ENCODE measurements at places on chromosomes 4 and X.

GRCh38 chrX:148612431-148612830 is 112.0 kb downstream of the AFF2 start:
- DNase-seq: no peak

GRCh38 chr4:170090352-170091052 is 746 bp upstream of the AADAT start:
- DNase-seq: peak; percentile 57

GRCh38 chrX:71068044-71068918 is at the start of gene SNX12:
Gene SNX12 (minus strand): TSS chrX:71068334. CDS start chrX:71068306, 28 bp downstream.
- peak; percentile 97 for DNase-seq

GRCh38 chr4:185878633-185879032 is 66.6 kb upstream of the SORBS2 start:
- no peak for DNase-seq

GRCh38 chr4:4717692-4718091 is 141.8 kb upstream of the MSX1 start:
- DNase-seq: no peak

DNA sequence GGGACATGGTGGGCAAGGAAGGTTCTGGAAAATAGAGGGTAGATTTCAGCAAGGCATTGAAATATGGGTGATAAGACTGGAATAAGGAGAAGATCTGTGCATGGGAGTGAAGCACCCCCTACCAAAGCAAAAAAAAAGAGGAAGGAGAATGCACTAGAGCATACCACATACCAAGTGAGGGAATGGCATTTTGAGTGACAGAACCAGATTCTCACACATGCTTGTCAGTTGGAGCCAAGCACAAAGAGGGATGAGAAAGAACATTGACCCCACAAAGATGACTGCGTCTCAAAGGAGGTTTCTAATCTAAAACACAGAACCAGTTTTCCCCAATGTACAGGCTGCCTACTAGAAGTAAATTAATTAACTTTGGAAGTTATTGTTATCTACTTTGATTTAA is 140.3 kb upstream of the SMAD1 start:
- DNase-seq: no peak

- no peak for DNase-seq
Observed at GRCh38 chrX:68992821-68993397, 164.1 kb downstream of the EFNB1 start.

- DNase-seq: no peak
Observed at GRCh38 chr4:159328766-159329165, 225.9 kb downstream of the RAPGEF2 start.

DNA sequence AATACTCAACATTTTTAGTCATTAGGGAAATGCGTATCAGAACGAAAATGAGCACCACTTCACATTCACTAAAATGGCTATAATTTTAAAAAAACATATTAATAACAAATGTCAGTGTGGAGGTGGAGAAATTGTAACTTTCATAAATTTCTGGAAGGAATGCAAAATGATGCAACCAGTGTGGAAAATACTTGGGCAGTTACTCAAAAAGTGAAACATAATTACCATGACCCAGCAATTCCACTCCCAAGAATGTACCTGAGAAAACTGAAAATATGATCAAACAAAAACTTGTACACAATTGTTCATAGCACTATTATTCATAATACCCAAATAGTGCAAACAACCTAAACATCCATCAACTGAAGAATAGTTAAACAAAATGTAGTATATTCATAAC is 76.1 kb upstream of the FAM241A start:
- DNase-seq: no peak

- DNase-seq: peak; percentile 68
Observed at GRCh38 chr4:4394644-4395043, 7.7 kb downstream of the NSG1 start.

- DNase-seq: no peak
Observed at GRCh38 chr4:118586357-118586790, 98.8 kb upstream of the METTL14 start.

GRCh38 chrX:153226344-153227185 is 47.5 kb downstream of the MAGEA1 start:
- peak; percentile 3 for DNase-seq

- DNase-seq: peak; percentile 17
Observed at GRCh38 chrX:123665197-123665596, 67.7 kb downstream of the THOC2 start.

- DNase-seq: no peak
Observed at GRCh38 chr4:44804301-44804700, 77.9 kb upstream of the GNPDA2 start.

- no peak for DNase-seq
Observed at GRCh38 chr4:147891476-147892115, 159.7 kb downstream of the ARHGAP10 start.

DNA sequence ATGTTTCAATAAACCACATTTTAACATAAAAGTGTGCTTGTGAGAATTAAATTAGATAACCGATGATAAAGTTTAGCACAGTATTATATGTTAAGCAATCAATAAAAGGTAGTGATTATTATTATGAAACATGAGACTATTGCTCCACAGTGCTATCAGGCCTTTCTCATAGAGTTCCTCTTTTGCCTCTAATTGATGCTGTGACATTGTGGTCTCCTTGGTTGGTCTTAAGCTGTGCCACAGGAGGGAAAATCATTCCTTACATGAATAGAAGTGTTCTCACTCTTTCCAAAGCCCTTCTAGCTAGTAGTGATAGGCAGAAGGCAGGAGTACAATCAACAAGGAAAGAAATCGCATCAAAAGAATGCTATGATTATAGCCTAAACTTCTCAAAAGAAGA is 9.2 kb upstream of the PDHA2 start:
- DNase-seq: no peak

- DNase-seq: no peak
Observed at GRCh38 chrX:20312018-20312417, 45.3 kb upstream of the RPS6KA3 start.

- DNase-seq: no peak
Observed at GRCh38 chr4:118398226-118399090, 45.7 kb upstream of the PRSS12 start.

DNA sequence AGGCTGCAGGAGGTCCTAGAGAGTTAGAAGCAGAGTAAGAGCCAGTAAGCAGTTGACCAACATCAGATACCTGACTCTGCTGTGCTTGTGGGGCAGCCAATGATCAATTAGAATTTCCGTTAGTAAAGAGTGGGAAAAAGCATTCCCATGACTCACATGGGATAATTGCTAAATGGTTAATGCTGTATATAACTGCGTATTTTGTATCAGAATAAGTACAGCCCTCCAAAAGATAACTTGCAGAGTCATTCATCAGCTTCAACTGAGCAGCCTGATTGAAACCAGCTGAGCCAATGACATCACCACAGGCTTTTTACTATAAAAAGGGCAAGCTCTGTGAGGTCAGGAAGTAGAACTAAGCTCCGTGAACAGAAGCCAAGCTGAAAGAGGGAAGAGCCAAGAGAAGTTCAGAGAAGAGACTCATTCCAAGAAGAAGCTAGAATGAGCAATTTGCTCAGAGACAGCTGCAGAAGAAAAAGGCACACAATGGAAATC is 67.9 kb downstream of the PPP3CA start:
- DNase-seq: peak; percentile 62

GRCh38 chr4:140568507-140569306 is at the start of gene UCP1:
Gene UCP1 (minus strand): TSS chr4:140568961. CDS start chr4:140568729, 232 bp downstream.
- peak; percentile 53 for DNase-seq

DNA sequence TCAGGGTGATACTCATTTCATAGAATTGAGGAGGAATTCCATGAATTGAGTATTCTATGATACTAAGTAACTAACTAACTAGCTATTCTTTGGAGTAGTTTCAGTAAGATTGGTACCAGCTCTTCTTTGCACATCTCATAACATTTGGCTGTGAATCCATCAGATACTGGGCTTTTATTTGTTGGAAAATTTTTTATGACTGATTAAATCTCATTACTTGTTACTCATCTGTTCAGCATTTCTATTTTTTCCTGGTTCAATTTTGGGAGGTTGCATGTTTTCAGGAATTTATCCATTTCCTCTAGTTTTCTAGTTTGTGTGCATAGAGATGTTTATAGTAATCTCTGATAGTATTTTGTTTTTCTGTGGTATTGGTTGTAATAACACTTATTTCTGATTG is 70.8 kb upstream of the FREM3 start:
- DNase-seq: no peak

DNA sequence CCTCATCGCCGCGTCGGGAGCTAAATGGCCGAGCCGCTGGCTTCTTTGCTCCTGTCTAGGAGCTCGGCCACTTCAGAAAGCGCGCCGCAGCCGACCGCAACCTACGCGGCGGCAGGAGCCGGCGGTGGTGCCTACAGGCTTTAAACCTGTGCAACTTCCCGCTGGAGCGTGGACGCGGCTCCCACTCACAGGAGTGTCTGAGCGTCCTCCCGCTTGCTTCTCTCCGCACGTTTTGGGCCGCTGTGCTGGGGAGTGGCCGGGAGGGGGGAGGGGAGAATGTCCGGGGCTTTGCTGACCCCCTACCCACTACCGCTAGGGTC is 1.0 kb downstream of the NHSL2 start:
- peak; percentile 33 for DNase-seq

DNA sequence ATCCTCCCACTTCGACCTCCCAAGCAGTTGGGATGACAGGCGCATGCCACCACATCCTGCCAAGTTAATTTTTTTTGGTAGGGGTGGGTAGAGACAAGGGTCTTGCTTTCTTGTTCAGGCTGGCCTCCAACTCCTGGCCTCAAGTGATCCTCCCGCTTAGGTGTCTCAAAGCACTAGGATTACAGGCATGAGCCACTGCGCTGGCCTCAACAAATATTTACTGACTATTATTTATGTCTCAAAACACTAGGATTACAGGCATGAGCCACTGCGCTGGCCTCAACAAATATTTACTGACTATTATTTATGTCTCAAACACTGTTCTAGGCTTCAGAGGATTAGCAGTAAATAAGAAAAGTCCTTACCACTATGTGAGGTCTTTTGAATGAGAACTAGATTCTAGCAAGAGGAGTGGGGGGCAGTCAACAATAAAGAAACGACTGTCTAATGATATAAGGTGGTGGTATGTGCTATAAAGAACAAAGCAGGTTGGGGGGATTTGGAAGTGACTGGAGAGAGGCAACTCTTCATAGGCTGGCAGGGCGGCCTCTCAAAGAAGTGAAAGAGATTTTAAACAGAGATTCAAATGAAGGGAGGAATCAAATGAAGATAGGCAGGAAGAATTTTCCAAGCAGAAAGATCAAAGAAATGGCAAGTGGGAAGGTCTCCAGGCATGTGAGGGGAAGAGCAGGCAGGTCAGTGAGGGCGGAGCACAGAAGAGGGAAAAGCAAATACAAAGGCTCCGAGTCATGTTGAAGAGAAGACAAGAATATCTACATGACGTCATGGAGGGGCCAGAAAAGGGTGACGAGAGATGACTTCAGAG is 12.7 kb upstream of the ACSL1 start:
- peak; percentile 11 for DNase-seq

DNA sequence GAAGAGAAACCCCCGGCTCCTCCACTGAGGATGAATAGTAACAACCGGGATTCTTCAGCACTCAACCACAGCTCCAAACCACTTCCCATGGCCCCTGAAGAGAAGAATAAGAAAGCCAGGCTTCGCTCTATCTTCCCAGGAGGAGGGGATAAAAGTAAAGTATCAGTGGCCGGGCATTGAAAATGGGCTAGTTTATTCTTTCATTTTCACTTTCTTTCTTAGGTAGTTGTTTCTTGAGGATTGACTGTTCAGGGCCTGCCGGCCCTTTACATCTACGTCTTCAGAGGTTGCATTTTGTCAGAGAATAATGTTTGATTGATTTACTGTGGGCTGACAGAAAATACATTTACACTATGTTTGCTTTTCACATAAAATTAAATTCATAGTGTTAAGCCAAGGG is 27.1 kb downstream of the PAK3 start:
- DNase-seq: no peak

DNA sequence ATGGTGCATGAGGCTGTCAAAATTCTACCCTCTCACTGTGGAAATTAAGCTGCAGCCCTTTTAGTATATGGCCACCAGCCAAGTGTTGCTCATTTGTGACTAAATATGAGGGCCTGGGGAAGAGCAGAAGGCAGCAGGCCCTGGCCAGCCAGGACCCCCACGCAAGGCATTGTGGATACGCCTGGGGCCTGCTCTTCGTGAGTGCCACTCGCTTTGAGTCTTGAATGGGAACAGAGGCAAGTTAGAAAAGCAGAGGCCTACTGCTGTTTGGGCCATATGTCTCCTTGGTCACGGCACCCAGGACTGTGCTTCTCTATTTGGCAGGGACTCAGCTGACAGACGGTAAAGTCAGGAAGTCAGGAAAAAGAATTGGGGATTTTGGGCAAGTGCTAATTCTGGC is 10.9 kb downstream of the RTL5 start:
- DNase-seq: no peak

GRCh38 chrX:78746496-78746895 is 1.0 kb upstream of the LPAR4 start:
- DNase-seq: no peak

GRCh38 chr4:7804756-7805385 is 134.8 kb downstream of the AFAP1 start:
- DNase-seq: no peak

GRCh38 chrX:106932492-106932923 is 12.3 kb downstream of the CLDN2 start:
- DNase-seq: no peak

- no peak for DNase-seq
Observed at GRCh38 chr4:123562994-123563750, 166.6 kb downstream of the SPRY1 start.

GRCh38 chr4:129481107-129481506 is 385.2 kb downstream of the C4orf33 start:
- DNase-seq: no peak

DNA sequence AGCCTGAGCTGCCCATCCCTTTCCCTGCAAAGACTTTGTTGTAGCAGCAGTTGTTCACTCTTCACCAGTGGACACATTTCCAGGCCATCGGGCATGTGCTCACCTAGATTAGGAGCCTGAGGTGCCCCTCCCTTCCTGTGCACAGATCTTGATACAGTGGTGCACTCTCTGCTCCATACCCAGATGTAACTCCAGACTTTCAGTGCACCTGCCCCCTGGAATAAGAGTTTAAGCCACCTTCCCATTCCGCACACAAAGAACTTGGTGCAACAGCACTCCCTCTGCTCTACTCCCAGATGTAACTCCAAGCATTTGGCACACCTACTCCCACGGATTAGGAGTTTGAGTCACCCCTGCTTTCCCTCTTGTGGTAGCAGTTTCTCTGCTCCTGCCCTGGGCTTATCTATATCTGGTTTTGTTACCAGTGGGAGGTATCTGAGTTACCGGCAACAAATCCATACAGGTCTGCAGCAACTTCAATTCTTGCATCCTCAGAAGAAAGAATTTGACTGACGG is 36.0 kb upstream of the PLK4 start:
- DNase-seq: peak; percentile 6
